Lung microvascular endothelial cell (primary cell): ENCODE measurements at places on chromosomes 16 and 17. TPM values are rescaled to one million over a fixed set of nuclear protein-coding genes. Genes with fewer than 3 reads are reported as not detected.

- DNase-seq = no peak
These were observed 51.2 kb upstream of the HNF1B start for GRCh38 chr17:37796076-37796475.

DNA sequence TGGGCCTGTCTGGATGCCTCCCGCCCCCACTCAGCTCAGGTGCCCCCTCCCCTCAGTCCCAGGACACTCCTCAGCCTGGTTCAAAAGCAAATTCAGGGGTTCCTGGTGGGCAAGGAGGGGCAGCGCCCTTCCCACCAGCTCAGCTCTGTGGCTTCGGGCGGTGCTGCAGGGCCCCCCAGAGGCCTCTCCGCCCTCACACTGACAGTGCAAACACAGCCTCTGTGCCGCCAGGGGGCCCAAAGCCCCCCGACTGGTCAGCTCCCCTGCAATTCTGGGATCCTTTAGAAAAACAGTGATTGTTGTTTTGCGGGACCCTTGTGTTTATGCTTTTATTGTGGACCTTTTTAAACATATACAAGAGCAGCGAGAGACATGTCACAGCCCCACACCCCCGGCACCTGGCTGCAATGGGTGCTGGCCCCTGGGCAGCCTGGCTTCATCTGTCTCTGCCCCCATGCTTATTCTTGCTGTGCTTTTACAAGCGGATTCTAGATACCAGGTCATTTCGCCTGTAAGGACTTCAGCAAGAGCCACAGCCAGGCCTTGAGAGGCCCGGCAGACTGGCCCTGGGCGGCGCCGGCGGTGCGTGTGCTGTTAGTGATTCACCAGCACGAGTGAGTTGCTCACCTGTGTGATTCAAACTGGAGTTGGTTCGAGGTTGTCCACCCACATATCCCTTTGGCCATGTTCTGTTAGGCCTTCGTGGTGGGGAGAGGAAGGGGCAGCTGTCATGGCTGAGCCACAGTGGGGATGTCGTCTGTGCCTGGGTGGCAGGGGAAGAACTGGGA lies 21.2 kb downstream of the ZNF469 start:
- DNase-seq = no peak

DNA sequence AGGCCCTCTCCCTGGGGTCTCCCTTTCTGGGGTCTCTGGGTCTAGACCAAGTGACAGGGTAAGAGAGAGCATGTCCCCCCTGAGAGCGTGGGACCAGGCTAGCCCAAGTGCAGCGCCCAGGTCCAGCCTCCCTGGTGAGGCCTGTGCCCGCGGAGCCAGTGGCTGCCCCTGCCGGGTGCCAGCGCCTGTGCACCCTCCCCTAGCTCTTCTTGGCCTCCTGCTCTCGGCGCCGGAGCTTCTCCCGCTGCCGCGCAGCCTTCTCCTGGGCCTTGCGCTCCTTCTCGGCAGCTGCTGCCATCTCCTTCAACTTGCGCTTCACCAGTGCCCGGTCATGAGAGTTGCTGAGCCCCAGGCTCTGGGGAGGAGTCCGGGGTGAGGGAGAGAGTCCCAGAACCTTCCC lies 17.3 kb downstream of the SAMD14 start:
- DNase-seq = no peak

GRCh38 chr16:56116577-56116964 lies 74.7 kb upstream of the GNAO1 start:
- no peak for DNase-seq

GRCh38 chr16:11639925-11640899 lies 28.0 kb upstream of the SNN start:
- peak; percentile 82 for DNase-seq

DNA sequence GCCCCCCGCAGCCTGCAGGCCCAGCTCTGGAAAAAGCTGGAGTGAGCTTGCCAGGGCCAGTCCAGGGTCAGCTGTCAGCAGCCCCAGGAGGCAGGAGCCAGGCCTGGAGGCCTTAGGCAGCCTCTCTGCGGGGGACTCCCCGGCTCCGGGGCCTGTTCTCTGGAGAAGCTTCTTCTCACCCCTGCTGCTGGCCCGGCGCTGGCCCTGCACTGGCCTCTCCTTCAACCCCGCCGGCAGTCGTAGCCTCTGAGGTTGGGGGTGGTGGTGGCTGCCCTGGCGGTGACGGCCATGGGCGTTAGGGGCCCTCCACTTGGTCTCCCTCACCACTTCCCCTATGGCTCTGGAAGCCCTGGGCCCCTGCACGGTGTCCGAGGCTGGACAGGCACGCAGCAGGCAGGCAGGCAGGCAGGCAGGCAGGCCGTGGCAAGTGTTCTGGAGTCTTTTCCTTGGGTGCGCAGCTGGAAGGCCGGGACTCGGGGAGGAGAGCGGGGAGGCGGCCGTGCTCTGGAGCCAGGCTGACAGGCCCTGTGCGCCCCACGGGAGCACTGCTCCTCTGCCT lies 2.1 kb downstream of the FOXF1 start:
- DNase-seq = no peak

- no peak for DNase-seq
These were observed 35.4 kb upstream of the ABCC11 start for GRCh38 chr16:48282636-48283263.

GRCh38 chr16:84486126-84486525 lies 18.3 kb downstream of the MEAK7 start:
- DNase-seq = no peak

- DNase-seq = peak; percentile 31
These were observed 892 bp downstream of the ABCC1 start for GRCh38 chr16:15950161-15950854.

DNA sequence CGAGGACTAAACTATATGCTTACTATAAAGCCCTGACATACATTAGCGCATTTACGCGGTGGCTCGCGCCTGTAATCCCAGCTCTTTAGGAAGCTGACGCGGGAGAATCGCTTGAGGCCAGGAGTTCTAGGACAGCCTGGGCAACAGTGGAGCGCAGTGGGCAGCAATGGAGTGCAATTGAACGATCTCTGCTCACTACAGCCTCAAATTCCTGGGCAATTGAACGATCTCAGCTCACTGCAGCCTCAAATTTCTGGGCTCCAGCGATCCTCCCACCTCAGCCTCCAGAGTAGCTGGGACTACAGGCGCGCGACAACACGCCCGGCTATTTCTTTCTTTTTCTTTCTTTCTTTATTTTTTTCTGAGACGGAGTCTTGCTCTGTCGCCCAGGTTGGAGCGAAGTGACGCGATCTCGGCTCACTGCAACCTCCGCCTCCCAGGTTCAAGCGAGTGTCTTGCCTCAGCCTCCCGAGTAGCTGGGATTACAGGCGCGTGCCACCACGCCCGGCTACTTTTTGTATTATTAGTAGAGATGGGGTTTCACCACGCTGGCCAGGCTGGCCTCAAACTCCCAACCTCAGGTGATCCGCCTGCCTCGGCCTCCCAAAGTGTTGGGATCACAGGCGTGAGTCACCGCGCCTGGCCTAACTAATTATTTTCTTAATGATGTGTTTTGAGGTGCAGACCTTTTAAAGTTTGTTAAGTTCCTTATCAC lies 506 bp upstream of the COG7 start:
- no peak for DNase-seq

GRCh38 chr16:89922884-89923639 lies at the start of gene TUBB3:
TSS of gene TUBB3 (plus strand) at chr16:89923342. CDS start at chr16:89923402, 60 bp downstream.
- DNase-seq = peak; percentile 88

GRCh38 chr16:51592535-51593300 lies 441.6 kb upstream of the SALL1 start:
- DNase-seq = no peak

GRCh38 chr17:28317966-28318758 lies 838 bp upstream of the TMEM97 start:
- DNase-seq = no peak

DNA sequence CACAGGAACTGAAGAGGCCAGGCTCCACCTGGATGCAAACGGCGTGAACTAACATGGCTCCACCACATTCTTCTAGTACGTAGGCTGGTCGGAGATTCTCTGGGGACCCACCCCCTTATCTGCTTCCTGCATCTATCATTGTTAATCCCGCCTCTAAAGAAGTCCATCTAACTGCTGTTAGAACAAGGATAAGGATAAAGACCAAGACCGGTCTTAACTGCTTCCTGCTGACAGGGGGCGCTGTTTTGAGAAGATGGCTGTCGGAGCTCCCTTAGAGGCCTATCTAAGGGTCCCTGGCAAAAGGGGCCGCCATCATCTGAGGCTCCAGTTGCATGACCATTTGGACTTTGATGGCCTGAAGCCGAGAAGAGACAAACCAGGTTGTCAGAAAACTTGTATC lies 25.8 kb upstream of the TNFSF12 start:
- peak; percentile 32 for DNase-seq

DNA sequence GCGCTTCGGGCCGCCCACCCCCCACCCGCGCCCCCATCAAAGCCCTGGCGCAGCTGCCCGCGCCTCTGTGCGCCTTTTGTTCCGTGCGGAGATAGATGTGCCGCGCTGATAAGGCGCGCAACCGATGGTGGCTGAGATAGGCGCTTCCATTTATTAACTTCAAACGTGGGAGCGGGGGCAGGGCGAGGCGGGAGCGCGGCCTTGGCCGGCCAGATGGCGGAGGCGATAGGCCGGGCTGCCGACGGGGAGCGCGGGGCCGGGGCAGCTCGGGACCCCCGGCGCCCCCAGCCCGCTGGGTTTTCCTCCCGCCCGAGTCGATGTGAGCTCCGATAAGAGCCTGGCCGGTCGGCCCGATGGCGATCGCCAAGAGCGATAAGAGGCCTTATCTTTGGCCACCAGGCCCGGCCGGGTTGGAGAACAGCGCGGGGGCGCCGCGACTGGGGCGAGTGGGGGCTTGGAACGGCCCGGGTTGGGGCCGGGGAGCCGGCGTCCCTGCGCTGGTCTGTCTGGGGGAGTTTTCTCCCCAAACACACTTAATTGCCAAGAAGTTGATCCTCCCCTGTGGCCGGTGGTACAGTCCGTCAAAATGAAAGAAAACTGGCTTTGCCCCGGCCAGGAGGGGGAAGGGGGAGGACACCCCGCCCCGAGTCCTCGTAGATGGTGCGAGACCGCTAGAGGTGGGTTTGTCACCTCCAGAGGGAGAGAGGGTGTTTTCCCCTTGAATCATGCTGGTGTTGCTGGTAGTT lies 2.7 kb downstream of the ZFPM1 start:
- DNase-seq = peak; percentile 45

- peak; percentile 70 for DNase-seq
These were observed 6.3 kb downstream of the CLUH start for GRCh38 chr17:2705263-2705662.

- no peak for DNase-seq
These were observed 1.8 kb upstream of the ERN1 start for GRCh38 chr17:64131606-64132270.

DNA sequence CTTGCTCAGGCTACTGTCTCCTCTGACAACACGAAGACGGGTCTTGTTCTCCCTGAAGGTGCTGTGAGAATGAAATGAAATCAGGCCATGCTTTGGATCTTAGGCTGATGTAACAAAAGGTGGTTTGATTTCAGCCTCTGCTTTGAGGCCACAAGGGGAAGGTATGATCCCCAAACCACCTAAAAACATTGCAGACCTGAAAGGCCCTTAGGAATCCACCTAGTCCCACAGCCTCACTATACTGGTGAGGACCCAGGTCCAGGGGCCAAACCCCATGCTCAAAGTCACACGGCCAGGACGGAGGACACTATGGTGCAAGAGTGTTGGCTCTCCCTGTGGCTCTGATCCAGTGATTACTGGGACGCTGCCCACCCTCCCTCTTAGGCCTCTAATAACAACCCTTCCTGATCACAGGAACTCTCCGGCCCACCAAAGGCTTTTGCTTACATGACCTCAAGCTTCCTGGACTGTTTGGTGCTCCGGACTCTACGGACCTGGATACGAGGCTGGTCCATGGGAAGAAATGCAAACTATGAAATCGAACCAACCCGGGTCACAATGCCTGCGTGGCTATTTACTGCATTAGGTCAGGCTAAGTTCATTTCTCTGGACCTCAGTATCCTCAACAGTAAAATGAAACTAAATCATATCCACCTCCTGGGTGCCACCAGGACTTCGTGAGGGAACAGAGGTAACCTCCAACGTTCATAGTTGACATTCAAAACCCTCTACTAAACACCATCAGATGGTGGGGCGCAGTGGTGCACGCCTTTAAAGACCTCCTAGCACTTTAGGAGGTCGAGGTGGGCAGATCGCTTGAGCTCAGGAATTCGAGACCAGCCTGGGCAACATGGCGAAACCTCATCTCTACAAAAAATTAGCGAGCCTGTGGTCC lies 1.5 kb downstream of the TRIM25 start:
- peak; percentile 50 for DNase-seq

- no peak for DNase-seq
These were observed 18.9 kb upstream of the DOK4 start for GRCh38 chr16:57505169-57505568.

DNA sequence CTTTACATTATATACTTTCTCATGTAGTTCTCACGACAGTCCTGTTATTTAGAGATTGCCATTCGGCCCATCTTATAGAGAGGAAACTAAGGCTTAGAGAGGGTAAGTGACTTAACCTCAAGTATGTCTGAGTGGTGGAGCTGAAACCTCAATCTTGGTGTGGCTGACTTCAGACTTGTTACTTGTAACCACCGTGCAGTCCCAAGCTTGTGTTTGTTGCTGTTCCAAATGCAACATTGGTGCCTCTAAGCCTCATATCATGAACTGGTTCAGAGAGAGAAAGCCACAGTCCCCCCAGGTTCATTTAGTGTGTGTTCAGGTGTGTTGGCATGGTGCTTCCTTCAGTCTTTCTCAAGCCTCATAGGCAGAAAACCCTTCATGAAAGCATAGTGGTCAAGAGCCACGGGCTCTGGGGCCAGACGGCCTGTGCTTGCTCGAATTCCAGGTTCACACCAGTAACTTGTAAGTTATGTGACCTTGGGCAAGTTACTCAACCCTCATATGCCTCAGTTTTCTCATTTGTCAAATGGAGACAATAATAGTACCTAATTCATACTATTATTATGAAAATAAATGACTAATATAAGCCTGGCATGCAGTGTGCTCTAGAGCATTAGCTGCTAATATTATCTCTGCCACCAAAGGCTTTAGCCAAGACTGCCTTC lies 39.9 kb downstream of the CDH1 start:
- no peak for DNase-seq

GRCh38 chr16:57277586-57277985 lies 6.9 kb downstream of the PLLP start:
- DNase-seq = no peak

DNA sequence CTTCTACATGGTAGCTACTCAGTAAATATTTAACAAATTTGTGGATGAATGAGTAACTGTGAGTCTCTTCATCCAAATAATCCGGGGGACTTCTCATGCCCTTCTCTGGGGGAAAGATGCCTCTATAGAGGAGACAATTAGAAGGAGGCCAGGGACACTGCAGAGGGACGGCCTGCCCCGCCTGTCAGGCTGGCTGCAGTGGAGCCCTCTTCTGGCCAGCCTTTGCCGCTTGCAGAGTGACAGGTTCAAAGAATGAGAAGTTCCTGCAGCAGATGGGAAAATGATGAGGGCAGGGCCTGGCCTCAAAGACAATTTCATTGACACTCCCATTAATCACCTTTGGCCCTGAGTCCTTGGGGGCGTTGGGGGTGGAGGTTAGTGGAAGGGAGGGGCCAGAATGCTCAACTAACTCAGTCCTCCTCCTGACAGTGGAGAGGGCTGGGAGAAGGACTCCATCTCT lies 339.0 kb downstream of the MAF start:
- DNase-seq = no peak

Gene KRTAP4-5
- total RNA-seq = not detected in 2 replicates

Gene CHST5
- not detected in 2 replicates for total RNA-seq

Gene DHRS7C
- total RNA-seq = not detected in 2 replicates

Gene RNU2-1
- total RNA-seq = not detected in 2 replicates

Gene CSH2
- not detected in 2 replicates for total RNA-seq

Gene MYH1
- total RNA-seq = not detected in 2 replicates
